Ovary (tissue), 10 donors: ENCODE measurements at places on chromosomes 16 and 17. TPM values are rescaled to one million over a fixed set of nuclear protein-coding genes. Genes with fewer than 3 reads are reported as not detected.

DNA sequence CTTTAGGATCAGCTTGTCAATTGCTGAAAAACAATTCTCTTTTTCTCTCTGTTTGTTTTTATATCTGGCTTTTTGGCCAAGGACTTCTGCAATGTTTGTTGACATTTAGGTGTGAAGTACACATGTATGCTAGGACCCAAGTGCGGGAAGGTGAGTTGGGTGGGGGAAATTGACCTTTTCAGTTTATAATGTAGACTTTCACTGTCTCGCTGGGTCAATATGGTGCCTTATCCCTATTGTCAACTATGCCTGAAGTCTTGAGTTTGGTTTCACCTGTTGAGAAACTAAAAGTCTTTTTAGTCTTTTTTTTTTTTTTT, 9.5 kb downstream of the WWP2 start:
- H3K4me3 ChIP-seq = no peak overlapping the region
- peaks cover 3% of the 10 kb centered on the region for H3K4me1 ChIP-seq
- no peaks in the 10 kb centered on the region for H3K36me3 ChIP-seq
- H3K27ac ChIP-seq = no peak overlapping the region
- no peak for DNase-seq

- no peaks in the 10 kb centered on the region for H3K4me1 ChIP-seq
- no peak within 1 kb of the TSS for H3K27ac ChIP-seq
Observed at GRCh38 chr17:47957591-47958490, at the start of gene PRR15L. Gene PRR15L, minus strand, starts transcription at chr17:47957883. Its CDS starts 4,649 bp downstream, at chr17:47953234.

- H3K27ac ChIP-seq = peak overlapping the region; percentile 53
- peaks cover 16% of the 10 kb centered on the region for H3K4me1 ChIP-seq
- no peaks in the 10 kb centered on the region for H3K36me3 ChIP-seq
- no peaks in the 10 kb centered on the region for H3K27me3 ChIP-seq
Observed at GRCh38 chr17:82230609-82231311, 1.9 kb downstream of the SLC16A3 start.

DNA sequence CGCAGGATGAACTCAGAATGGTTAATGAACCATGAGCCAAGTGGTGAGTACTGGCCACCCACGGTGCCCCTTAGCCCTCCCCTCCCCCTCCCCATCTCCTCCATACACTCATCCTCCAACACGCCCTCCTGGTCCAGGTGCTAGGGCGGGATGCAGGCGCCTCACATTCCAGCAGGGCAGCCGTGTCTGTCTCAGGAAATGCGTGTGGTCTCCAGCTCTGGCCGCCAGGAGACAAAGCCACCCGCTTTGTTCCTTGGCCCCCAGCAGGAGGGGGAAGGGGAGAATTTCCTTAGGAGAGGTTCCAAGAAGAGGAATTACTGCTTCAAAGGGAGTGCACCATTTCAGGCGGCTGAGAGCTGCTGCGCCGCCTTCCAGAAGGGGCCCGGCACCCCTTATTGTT, 29.7 kb upstream of the RMI2 start:
- no peak for DNase-seq
- peak overlapping the region; percentile 2 for H3K27ac ChIP-seq

DNA sequence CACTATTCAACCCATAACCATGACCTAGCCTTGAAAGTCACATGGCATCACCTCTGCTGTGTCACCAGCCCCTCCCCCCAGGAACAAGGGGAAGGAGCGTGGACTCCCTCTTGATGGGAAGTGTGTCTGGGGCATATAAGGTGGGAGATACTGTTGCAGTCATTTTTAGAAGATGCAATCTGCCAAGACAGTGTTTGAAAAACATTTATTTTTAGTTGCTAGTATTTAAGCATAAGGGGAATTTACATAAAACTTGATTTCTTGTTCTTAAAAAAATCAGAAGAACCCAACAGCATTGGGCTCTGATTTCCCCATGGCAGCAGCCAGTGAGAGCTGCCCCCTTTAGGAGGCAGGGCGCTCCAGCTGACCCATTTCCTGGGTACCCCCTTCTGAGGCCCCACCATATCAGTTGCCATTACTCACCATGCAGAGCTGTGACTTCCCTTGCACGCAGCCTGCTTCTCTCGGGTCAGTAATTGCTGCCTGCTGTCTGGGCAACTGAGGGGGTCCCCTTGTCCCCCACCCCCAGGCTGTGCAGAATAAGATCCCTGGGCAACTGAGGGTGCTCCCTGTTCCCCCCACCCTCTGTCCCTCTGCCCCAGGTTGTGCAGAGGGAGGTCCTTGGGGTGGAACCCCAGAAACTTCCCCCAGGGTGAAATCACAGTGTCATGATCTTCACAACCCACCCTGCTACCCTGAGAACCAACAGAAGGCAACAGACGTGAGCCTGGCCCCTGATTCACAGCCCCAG, 11.8 kb upstream of the CDC42EP4 start:
- peaks cover 10% of the 10 kb centered on the region for H3K4me1 ChIP-seq
- H3K27ac ChIP-seq = no peak overlapping the region
- DNase-seq = no peak
- no peaks in the 10 kb centered on the region for H3K36me3 ChIP-seq

DNA sequence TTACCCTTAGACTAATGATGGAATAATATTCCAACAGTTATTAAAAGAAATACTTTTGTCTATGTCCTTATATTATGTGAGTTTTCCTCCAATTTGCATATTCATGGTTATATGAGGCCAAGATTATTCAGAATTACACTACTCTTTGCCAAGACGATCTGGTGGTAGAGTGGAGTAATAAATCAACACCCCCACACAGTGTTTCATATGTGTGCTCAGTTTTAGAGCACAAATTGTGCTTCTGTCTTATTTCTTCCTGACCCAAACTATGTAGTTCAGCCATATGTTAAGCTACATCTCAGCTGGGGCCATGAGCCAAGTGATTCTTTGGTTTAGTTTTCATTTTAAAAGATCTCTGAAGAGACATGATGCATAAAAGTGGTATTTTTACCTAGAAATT, 26.9 kb upstream of the PPM1E start:
- no peak overlapping the region for H3K27ac ChIP-seq
- H3K27me3 ChIP-seq = no peaks in the 10 kb centered on the region
- no peak overlapping the region for H3K4me3 ChIP-seq
- no peak for DNase-seq
- no peaks in the 10 kb centered on the region for H3K4me1 ChIP-seq
- H3K36me3 ChIP-seq = no peaks in the 10 kb centered on the region

Gene HLF
- 40.8 TPM for total RNA-seq

Gene CCL4L2
- total RNA-seq = 0.42 TPM

Gene GRB7
- 4.5 TPM for total RNA-seq

Gene DNAJC7
- 92.4 TPM for total RNA-seq

Gene MAF
- 136 TPM for total RNA-seq

Gene CNGB1
- not detected for total RNA-seq
